ENCODE measurements at places on chromosomes 2 and 18.

- no peak for DNase-seq
Measured at GRCh38 chr2:197156771-197157170, 153.8 kb downstream of the ANKRD44 start.

DNA sequence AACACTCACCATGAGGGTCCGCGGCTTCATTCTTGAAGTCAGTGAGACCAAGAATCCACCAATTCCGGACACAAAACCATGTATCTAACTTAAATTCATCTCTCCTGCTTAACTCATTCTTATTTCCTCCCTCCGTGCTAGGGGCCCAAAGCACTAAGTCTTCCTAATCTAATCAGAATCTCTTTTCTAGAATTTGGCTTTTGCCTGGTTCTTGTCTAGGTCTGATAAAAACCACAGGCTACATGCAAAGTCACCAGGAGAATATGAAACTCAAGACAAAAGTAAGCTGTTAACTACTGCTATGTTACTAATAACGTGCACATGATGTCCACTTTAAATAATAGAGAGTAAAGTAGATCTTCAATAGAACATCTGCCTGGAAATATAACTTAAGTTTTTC is 69.9 kb downstream of the TRIP12 start:
- no peak for DNase-seq

GRCh38 chr18:33937270-33937816 is 287.4 kb downstream of the NOL4 start:
- no peak for DNase-seq

GRCh38 chr2:42770288-42771131 is 6.6 kb upstream of the OXER1 start:
- peak; percentile 73 for DNase-seq

GRCh38 chr18:30328839-30329238 is 713.7 kb downstream of the DSC3 start:
- DNase-seq, result no peak

GRCh38 chr18:49754866-49755265 is 58.5 kb downstream of the ACAA2 start:
- no peak for DNase-seq

- DNase-seq, result no peak
Measured at GRCh38 chr2:188478724-188479123, 187.1 kb downstream of the GULP1 start.

DNA sequence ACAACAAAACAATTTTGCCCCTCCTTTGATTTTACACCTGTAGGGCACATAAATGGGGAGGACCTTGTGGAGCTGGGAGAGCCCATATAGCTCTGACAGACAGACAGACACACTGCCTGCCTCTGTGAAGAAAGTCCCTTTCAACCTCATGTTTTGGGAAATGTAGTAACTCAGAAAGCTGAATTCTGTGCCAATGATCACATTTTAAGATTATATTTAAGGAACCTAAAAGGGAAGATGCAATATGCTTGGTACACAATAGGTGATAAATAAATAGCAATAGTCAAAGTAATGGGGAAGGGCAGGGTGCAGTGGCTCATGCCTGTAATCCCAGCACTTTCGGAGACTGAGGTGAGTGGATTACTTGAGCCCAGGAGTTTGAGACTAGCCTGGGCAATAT is 446.4 kb upstream of the ID2 start:
- no peak for DNase-seq

DNA sequence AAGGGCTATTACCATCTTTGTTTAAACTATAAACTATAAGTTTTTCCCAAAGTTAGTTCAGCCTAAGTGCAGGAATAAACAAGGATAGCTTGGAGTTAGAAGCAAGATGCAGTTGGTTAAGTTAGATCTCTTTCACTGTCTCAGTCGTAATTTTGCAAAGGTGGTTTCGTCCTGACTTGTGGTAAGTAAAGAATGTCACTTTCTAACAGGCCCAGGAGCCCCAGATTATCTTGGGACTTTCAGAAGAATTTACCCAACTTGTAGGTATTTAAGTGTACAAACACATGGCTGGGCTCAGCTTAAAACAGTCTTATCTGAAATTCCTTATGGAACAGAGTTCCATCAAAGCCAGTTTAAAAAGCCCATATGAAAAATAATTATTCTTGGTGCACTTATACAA is 18.3 kb upstream of the FAM98A start:
- no peak for DNase-seq

DNA sequence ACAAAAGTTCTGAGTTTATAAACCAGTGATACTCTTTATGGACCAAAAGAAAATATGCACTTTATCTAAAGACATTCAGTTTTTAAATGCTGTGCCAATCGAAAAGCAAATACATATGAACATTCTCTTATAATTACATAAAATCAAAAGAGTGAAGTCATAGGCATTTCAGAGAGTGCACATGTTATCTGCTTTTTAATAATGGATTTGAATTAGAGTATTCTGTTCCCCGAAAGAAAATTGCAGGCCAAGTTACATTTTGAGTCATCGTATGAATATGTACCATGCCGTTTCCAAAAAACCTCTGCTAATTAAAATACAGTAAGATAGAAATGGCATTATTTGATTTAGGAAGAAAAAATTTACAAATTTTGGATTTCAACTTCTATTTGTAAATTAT is 565.7 kb downstream of the ZEB2 start:
- no peak for DNase-seq

GRCh38 chr2:211035548-211036185 is 479.3 kb downstream of the CPS1 start:
- DNase-seq, result peak; percentile 17

- DNase-seq, result no peak
Measured at GRCh38 chr2:128289439-128289838, 29.2 kb downstream of the HS6ST1 start.

DNA sequence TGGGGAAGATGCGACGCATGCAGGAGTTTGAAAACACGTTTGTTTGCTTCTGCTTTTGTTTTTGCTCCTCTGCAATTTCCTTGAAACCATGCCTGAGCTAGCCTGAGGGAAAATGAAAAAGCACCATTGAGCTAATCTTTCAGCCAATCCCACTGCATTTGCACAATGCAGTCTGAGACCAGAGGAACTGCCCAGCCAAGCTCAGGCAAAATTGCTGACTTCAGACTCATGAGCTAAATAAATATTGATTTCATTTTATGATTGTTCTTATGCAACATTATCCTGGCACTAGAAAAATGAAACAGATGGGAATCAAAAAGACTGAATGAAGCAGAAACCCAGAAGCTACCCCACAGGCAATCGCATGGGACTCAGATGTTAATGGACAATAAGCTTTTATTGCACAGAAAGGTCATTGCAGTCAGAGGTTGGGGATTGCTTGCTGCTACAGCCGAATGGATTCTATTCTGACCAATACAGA is 37.0 kb downstream of the TPRKB start:
- DNase-seq, result peak; percentile 86

DNA sequence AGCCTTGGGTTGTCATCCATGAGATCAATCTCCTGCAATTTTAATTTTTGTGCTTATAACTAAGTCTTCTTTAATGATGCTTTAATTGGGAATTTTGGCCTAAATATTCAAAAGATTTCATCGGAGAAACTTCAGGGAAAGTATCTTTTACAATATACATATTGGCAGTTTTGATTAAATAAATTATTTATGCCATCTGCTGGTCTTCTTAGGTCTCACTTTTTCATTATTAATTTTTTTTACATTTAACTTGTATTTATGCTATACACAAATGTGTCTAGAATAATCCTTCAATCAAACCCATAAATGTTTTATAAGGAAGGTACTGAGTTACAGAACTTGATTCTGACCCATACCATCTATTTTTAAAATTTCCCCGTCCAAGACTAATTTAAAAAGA is 95.1 kb upstream of the XPO1 start:
- no peak for DNase-seq

DNA sequence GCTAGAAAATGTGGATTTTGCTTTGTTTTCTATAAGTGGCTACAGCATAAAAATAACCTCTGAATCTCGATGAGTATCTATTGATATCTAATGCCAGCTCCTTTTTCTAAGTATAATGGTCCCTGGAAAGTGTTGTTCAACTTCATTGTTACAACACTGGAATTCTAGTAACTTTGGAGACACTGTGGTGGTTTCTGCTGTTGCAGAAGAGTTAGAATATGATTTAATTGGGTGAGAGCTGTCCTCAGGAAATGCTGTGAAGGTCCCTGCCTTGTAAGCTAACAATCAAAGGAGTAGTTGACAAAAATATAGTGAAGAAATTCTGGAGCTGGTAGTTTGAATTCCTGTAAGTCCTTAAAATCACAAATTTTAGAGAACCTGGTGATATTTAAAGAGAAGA is 62.1 kb downstream of the C18orf63 start:
- peak; percentile 36 for DNase-seq

GRCh38 chr18:73896685-73897084 is 250.9 kb downstream of the FBXO15 start:
- DNase-seq, result no peak

GRCh38 chr2:50707196-50707595 is 324.7 kb downstream of the NRXN1 start:
- DNase-seq, result no peak

DNA sequence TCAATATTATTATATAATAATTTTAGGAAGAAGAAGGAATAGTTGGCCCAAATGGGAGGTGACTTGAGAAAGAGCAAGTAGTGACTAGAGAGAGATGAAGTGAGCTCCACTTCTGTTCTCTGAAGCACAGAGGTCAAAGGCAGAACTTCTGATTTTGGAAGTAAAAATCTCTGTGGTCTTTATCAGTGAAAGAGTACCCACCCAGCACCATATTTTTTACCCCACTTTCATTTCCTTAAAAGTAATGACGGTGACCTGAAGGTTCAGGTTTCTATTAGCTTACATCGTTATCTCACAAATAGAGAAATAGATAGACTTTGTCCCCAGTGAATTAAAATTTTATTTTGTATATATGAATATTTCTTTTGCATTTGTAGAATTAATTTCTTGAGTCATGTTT is 95.3 kb downstream of the CDH7 start:
- no peak for DNase-seq

- DNase-seq, result peak; percentile 11
Measured at GRCh38 chr18:79068341-79068936, 755 bp upstream of the ATP9B start.

DNA sequence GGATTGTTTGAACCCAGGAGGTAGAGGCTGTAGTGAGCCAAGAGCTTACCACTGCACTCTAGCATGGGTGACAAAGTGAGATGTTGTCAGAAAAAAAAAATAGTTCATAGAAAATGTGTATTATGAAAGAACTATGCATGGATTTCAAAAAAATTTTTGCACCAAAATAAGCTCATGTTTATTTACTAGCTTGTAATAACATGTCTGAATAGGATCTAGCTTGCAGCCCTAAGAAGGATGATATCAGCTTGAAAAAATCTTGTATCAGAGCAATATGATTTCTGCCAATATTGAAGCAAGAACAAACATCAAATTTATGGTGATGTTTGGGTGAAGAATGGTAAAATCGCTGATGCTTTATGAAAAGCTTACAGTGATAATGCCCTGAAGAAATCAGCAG is 97.0 kb upstream of the RFX8 start:
- no peak for DNase-seq

GRCh38 chr2:241728000-241728399 is 6.4 kb upstream of the D2HGDH start:
- DNase-seq, result no peak

DNA sequence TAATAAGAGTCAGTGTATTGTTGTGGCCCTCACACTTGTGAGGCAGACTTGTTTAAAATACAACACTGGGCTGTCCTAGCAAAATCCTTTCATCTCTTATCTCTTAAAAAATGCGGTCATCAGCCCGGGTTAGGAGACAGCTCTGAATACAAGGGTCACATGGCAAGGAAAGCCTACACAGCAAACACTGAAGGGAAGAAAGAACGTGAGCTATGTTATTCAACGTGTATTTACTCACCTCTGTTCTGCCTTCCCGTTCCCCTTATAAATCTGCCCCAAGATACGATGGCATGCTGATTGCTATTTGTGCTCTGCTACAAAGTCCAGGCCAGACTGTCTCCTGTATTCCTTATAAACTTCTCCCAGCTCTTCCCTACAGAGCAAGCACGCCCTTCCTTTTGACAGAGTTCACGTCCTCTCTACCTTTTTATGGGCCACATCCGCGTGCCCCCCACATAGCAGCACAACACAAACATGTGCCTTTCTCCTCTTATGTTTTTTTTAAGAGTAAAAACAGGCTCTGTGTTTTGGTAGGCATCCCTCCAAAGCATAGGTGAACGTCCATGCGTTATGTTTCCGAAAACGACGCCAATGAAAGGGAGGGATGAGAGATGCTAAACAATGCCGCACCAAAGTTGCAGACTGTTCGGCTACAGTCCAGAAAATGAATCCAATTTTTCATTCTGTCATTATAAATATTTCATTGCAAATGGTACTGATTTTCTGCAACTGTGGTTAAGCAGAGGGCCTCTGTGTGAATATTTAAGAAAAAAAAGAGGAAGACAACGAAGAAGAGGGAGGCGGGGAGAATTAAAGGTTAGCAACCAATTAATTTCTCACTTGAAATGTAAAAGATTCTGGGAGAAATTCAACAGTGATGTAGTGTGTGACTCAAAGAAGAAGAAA is 274.7 kb downstream of the ZNF521 start:
- DNase-seq, result no peak

DNA sequence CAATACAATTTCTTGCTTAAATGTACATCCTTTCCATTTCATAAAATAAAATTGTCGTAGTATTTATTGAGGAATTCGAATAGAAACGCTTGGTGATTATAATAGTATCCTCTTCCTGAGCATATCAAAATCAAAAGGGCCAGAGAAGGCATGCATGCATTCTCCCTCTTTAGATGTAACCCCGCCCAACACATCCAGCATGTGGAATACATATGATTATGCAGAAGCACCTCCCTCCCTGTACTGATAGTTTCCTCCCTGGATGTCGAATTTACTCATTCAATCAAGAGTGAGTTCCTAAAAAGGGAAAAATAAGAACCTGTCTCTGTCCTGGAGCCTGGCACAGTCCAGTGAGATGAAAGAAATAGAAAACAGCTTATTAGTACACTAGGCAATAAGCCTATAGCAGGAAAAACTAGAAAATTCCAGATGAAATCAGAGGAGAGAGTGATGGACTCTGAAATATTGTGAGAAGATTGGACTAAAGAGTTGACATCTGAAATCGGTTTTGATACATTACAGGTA is 262.9 kb downstream of the RDH14 start:
- DNase-seq, result no peak

GRCh38 chr2:141065042-141065441 is 1065.8 kb downstream of the LRP1B start:
- no peak for DNase-seq

DNA sequence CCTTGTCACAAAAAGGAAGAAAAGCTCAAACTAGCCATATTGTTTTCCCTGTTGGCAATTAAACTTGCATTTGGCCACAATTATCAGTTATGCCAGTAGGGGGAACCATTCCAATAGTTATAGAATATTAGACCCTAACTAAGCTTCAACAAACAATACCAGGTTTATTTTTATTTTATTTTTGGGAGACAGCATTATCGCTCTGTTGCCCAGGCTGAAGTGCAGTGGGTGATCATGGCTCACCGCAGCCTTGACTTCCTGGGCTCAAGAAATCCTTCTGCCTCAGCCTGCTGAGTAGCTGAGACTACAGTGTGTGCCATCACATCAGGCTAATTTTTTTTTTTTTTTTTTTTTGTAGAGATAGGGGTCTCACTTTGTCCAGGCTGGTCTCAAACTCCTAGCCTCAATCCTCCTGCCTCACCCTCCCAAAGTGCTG is 102.1 kb downstream of the ATAD2B start:
- peak; percentile 78 for DNase-seq

Measured in suppressor macrophage treated with lipopolysaccharide for 1 hour (primary cell).